Activated CD4-positive, alpha-beta T cell treated with anti-CD3 and anti-CD28 coated beads, Interleukin-10, Interleukin-2, amounts not matched to agents 100 ng/mL and 50 ng/mL, durations not matched to agents 16 hours and 8 hours (primary cell): ENCODE measurements at places on chromosomes 5 and 9.
A peak's percentile ranks its signal among the peaks of the same experiment; 100 is the strongest.

- peak; percentile 84 for DNase-seq
Measured at GRCh38 chr9:123339666-123340510, 16.1 kb upstream of the CRB2 start.

- DNase-seq = peak; percentile 9
Measured at GRCh38 chr5:97764700-97765099, 581.7 kb upstream of the RIOK2 start.

DNA sequence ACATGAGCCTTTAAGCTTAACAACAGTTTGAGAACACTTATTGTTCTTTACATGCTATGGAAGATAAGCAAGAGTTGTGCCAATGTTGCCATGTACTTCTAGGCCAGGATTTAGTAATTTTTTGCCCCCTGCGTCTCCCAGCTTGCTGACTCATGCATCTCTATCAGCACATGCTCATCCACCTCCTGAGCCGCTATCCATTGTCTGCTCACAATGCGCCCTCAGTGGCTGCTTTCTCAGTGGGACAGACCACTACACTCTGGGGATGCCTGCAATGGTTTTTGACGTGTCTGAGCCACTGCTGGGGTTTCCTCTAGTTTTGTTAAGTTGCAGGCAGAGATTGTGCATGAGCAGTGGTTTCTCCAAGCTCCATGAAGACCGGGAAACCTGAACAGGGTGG lies 50.9 kb upstream of the PHF2 start:
- no peak for DNase-seq

- peak; percentile 47 for DNase-seq
Measured at GRCh38 chr9:70639853-70640814, 225.7 kb upstream of the KLF9 start.

DNA sequence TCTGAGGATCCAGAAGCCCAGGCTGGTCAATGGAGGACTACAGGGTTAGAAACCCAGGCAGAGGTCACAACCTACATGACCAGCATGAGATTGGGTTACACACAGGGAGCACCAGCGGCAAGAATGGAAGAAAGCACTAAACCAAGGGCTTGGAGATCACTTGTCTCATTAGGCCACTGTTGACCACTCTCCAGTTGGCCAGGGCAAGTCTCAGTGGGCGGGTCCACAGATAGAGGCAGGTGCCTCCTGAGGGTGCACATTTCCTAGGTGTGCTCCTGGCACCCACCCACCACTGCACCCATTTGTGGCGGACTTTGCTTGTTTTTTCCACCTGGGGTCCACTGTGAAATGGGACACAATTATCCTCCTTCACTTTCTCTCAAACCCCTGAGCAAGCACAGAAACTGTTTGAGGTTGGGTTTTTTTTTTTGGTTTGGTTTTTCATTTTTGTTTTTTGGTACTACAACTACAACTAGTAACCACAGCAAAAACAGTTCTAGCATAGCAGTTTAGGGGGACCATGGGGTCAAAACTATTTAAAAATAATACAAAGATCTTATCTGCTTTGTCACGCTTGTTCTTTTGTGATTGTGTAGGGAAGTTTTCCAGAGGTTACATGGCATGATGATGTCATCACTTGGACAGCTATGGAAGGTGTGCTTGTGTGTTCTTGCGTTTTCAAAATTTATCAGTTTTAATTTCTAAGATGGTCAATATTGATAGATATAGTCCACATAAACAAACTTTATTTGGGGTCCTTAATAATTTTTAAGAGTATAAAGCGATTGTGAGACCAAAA lies 6.1 kb downstream of the NPR2 start:
- no peak for DNase-seq

- peak; percentile 1 for DNase-seq
Measured at GRCh38 chr5:33299621-33300208, 141.1 kb upstream of the TARS1 start.

GRCh38 chr5:108925073-108925472 lies 177.4 kb downstream of the FER start:
- DNase-seq = no peak

GRCh38 chr5:74186356-74187315 lies 453.9 kb downstream of the ENC1 start:
- DNase-seq = no peak

- no peak for DNase-seq
Measured at GRCh38 chr5:98414938-98415337, 358.5 kb upstream of the RGMB start.

GRCh38 chr5:54553659-54554207 lies 36.2 kb downstream of the SNX18 start:
- no peak for DNase-seq

DNA sequence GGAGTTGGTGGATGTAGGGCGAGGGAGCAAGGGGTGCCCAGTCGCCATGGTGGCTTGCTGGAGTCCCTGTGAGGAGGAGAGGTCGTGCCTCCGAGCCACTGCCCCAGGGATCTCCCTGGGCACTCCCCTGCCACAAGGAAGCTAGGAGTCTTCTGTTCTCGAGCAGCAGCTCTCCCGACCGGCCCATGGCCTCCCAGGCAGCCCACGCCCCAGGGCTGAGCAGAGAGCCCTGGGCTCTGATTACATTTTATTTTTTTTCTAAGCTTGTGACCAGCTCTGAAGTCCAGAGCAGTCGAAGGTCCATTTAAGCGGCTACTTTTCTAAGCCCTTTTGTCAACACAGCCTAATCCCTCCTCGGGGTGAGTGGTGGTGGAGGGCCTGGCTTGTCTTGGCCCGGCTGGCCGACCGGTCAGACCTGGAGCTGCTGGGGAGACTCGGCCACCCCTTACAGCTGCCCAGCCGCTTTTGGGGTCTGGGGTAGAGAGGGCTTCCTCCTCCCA lies 2.1 kb downstream of the RXRA start:
- DNase-seq = no peak

DNA sequence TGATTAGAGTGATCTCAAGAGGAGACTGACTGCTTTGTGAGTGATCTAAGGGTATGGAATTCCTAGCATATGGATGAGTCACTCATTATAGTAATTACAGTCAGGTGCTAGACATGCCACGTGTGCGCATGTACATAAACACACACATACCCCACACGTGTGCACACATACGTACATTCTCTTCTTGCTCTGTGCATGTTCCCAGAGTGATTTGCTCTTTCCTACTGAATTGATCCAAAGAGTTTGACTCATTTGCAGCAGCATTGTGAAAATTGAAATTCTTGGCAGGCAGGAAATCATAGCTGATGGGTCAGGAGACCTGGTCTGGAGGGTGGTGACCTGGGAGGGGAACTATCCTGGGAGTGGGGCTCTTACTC lies 63.8 kb downstream of the ANGPTL2 start:
- no peak for DNase-seq

DNA sequence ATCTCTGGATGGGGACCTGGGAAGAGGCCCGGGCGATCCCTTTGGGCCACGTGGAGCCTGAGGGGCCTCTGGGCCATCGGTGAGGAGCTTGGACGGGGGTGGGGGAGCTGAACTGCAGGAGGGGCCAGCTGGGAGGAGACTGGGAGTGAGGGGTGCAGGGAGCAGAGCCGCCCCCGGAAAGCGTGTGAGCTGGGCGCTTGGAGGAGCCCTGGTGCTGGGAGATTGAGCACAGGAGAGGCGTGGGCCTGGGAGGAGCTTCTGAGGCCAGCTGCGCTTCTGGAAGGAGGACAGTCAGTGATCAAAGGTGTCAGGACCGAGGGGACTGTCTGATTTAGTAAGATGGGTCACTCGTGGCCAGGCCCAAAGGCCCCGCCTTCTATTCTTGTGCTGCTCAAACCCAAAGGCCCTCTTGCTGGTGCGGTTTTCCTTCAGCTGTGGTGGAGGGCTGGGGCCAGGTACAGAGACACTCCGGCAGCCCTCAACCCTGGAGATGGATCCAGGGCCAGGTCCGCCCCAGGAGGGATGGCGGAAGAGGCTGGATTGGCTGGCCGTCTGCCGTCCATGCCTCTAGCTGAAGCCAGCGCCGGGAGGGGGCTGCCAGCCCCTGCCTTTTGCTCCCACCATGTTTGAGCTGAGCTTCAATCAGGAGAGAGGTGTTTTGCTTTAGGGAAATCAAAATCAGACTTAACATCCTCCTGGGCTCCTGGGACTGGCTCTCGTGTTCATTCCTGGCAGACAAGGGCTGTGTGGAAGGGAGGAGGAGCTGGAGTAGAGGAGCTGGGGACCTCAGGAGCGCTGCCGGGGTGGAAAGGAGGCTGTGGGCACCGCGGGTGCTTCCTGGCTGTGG lies 21.6 kb downstream of the NCS1 start:
- no peak for DNase-seq

DNA sequence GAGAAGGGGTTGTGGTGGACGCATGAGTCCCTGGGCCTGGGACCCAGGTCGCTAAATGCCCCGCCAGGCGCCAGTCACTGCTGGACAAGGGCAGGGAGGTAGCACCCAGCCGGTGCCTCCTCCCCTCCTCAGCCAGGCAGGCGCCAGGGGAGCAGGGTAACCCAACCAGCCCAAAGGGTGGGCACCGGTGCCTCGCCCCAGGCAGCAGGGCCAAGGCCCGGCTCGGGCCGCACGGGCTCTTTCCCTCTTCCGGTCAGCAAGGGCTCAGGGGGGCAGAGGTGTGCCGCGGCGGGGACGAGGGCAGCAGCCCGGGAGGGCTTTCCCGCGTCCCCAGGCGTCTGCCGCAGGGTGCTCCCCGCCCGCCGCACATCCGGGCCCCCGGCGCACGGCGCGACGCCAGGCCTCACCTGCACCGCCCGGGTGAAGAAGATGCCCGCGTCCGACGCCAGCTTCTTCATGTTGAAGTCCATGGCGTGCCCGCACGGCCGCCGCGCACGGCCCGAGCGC lies 393 bp downstream of the SH3GLB2 start:
- peak; percentile 76 for DNase-seq

- no peak for DNase-seq
Measured at GRCh38 chr9:126623314-126623666, 9.6 kb downstream of the LMX1B start.

- no peak for DNase-seq
Measured at GRCh38 chr9:137252555-137253506, 1.7 kb downstream of the STPG3 start.

- DNase-seq = no peak
Measured at GRCh38 chr9:131824155-131824594, 84.3 kb upstream of the RAPGEF1 start.

- DNase-seq = peak; percentile 32
Measured at GRCh38 chr5:5497152-5497788, 74.8 kb downstream of the ICE1 start.

DNA sequence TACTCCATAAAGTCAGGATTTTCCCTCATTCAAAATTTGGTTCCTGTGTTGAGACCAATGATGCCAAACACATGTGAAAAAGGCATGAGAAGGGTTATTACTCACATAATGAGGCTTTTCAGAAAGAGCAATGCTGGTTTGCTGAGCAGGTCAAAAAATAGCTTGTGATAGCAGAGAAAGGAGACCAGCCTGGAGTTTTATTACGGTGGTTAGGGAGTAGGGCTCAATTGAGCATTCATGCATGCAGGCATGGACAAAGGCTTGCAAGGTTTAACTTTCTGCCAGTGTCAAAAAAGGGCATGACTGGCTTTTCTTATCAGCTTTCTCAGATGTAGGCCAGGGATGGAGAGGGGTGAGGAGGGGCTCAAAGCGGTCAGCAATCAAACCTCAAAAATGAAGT lies 628.3 kb downstream of the DNAH5 start:
- no peak for DNase-seq

DNA sequence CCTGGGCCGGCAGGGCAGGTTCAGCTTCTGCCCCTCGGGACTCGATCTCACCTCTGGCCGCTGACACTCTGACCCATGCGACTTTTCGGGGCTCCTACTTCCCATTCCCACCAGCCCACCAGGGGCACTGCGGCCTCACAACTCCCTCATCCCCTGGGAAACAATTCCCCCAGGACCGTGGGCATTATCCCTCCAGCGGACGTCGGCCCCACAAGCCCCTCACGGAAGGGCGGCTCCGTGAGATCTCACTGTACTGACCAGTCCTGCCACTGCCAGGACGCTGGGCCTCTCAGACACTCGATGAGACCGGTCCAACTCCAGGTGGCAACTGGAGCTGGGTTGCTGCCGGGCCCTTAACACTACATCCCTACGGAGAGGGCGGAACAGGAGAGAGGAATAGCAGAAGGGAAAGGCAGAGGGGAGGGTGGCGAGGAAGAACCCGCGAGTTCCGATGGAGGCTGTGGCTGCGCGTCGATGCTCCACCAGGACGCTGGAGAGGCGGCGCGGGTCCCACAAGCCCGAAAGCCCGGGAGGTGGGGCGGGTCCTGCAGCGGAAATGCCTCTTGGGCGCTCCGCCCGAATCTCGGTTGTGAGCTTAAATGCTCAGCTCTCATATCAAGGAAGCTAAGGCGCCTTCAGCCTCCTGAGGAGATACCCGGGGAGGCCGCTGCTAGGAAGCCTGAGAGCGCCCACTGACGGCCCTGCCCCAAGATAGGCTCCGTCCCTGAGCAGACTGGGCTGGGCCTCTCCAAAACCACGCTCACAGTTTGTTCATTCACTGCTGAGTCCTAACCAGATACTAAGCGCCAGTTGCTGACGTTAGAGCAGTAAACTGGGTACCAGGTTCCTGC lies 36.3 kb downstream of the VCP start:
- DNase-seq = peak; percentile 69

GRCh38 chr5:56330806-56331205 lies 97.7 kb upstream of the ANKRD55 start:
- DNase-seq = no peak

GRCh38 chr5:143448518-143448917 lies 45.0 kb upstream of the NR3C1 start:
- no peak for DNase-seq

- DNase-seq = peak; percentile 34
Measured at GRCh38 chr9:112819635-112820496, 69.3 kb downstream of the SNX30 start.

DNA sequence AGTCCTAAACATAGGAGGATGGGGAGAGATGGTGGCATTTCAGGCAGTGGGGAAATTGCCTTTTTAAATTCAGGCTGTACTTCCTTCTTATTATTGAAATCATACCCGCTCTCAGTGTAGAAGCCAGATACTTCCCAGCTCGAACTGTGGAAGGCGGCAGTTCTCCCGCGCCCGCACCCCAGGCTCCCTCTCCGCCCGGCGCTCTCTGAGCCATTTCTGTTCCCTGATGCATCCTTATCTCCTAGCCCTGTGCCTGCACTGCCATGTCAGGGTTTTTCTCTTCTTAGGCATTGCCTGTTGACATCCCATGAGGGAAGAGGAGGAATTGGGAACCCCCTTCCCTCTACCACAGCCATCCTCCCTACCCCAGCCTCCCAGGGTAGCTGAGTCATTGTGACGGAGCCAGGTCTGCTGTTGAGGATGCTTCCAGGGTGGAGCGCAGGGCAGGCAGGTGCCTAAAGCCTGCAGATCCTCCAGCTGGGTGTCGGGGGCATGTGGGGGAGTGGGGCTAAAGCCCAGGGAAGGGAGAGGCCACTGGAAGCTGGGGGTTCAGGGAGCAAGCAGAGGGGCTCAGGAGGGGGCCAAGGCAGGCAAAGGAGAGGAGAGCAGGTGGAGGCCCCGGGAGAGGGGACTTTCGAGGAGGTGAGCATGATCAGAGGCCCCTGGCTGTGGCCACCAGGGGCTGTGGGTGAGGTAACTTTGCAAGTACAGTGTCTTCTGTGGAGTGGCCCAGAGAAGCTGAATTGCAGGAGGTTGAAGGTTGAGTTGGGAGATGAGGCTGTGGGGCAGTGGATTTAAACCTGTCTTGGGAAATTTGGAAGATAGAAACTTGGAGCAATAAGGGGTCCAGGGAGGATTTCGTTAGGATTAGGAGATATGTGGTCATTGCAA lies 16.2 kb downstream of the LAMC3 start:
- no peak for DNase-seq
